ENCODE measurements at places on chromosomes 12 and 14. TPM values are rescaled to one million over a fixed set of nuclear protein-coding genes. Genes with fewer than 3 reads are reported as not detected.

The KRT4 gene
- total RNA-seq = not detected

The BEST3 gene
- total RNA-seq = not detected

The TAS2R14 gene
- not detected for total RNA-seq

The NOXRED1 gene
- total RNA-seq = 1.2 TPM

The SMOC1 gene
- total RNA-seq = 0.38 TPM

The CMA1 gene
- total RNA-seq = not detected

The SLC2A13 gene
- total RNA-seq = 9.1 TPM

The ACACB gene
- total RNA-seq = 146 TPM

The CHST11 gene
- total RNA-seq = 17.0 TPM

The TRPV4 gene
- total RNA-seq = 0.27 TPM

The GPR84 gene
- total RNA-seq = not detected

The MYH7 gene
- 0.40 TPM for total RNA-seq

- peak; percentile 62 for DNase-seq
These were observed 126.4 kb downstream of the DUSP6 start for GRCh38 chr12:89225808-89226411.

GRCh38 chr14:81068176-81068782 lies 112.9 kb downstream of the TSHR start:
- DNase-seq = no peak

DNA sequence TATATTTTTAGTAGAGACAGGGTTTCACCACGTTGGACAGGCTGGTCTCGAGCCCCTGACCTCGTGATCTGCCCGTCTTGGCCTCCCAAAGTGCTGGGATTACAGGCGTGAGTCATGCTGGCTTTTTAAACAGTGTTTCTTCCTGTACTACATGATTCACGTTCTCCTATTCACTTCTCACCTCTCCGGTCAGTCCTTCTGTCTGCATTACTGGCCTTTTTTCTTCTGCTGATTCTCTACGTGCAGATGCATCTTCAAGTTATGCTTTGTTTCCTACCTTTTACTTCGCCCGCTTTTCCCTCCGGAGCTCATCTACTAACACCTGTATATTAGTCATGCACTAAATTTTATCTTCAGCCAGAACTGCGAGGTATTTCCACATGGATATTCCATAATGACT lies 296.2 kb upstream of the FLRT2 start:
- DNase-seq = no peak

- no peak for DNase-seq
These were observed 36.1 kb downstream of the CFL2 start for GRCh38 chr14:34678306-34678705.

GRCh38 chr14:95125221-95125620 lies 32.1 kb downstream of the DICER1 start:
- DNase-seq = no peak

DNA sequence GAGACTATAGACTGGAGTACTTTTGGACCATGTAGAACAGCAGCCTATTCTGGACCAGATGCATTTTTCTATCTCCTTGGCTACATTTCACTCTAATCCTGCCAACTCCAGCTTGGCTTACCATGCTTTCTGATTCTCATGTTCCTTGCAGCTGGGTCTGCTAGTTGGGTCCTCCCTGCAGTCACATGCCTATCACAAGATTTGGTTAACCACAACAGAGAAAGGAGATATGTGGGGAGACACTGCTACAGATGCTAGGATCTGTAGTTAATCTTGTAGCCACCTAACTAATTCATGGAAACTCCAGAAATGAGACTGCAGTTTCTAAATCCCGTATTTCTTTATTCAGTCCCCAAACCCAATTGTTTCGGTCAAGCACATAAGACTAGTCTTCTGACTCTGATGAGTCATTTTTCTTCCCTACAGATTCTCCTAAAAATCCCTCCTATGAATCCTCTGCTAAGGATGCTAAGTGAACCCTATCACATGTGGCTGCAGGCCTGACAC lies 410.6 kb downstream of the DAD1 start:
- no peak for DNase-seq

- no peak for DNase-seq
These were observed 20.5 kb downstream of the OR8S1 start for GRCh38 chr12:48545833-48546469.

DNA sequence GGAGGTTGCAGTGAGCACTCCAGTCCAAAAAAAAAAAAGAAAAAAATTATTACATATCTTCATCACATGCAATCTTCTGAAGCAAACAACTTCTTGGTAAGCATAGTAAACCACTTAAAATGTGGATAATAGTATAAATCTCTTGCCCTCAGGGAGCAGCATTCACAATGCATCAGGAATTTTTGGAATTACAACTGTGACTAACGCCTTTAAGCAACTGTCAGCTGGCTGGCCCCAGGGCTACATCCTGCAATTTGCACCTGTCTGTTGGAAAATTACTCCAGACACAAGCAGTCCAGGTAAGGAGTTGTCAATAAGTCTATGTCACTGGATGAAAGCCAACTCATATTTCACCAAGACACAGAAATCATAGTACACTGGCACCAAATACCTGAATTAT lies 5.5 kb upstream of the SLC7A7 start:
- DNase-seq = no peak

GRCh38 chr12:113931517-113931916 lies 34.6 kb downstream of the RBM19 start:
- DNase-seq = no peak

DNA sequence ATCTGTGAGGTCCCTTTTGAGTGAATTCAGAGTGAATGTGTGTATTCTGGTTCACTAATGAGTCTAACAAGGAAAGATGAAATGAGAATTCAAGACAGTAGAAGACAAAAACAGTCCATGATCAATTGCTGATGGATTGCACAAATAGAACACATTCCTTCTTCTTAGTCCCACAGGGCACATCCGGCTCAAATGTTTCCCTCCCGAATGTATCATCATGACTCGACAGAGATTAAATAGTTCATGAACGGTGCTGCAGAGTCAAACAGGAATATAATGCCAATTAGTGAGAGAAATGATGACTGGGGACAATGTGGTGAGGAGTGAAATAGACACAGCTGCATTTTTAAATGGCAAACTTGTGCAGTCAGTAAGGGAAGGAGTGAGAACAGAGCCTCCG lies 11.5 kb upstream of the SFSWAP start:
- DNase-seq = no peak

DNA sequence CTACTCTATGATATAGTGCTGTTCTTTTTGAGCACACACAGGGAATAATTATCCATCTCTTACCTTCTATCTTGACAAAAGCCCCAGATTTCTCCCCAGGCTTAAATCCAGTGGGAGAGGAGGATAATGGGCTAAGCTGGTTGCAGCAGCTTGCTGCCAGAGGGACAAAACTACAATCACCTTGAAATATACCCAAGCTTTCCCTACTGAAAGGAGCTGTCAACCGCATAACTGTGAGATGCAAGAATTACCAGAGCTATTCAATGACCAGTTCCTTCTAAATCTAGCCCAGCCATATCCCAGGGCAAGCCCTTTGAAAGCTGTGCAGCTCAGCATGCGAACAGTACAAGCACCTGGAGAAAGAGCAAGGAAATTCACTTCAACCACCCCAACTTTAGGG lies 943 bp upstream of the MGAT4C start:
- DNase-seq = no peak

DNA sequence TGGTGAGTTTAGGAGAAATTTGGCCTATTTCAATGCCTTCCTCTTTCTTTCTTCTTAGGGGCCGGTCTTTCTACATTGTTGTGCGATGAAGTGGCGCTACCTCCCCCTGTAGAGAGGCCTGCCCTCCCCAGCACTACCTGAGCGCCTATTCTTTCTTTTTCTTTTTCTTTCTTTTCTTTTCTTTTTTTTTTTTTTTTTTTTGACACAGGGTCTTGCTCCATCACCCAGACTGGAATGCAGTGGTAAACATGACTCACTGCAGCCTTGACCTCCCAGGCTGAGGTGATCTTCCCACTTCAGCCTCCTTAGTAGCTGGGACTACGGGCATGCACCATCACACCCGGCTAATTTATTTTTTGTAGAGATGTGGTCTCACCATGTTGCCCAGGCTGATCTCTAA lies 136.1 kb upstream of the MAX start:
- DNase-seq = no peak

GRCh38 chr12:13581031-13581430 lies 384.5 kb downstream of the EMP1 start:
- no peak for DNase-seq

DNA sequence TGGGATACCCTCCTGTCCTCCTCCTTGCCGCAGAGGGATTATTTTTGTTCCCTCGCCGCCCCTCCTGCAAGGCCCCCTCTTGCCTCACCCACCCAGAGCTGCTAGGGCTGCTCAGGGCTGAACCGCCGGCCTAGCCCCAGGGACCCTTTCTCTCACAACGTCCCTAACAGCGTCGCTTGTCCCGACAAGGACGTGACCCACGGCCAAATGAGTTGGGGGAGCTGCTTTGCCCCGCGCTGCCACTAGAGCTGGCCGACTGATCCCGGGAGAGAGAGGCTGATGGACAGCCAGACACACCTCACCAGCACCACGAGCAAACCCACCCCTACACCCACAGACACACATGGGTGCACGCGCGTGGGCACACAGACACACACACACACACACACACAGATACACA lies 154.6 kb upstream of the ALG10B start:
- DNase-seq = no peak

DNA sequence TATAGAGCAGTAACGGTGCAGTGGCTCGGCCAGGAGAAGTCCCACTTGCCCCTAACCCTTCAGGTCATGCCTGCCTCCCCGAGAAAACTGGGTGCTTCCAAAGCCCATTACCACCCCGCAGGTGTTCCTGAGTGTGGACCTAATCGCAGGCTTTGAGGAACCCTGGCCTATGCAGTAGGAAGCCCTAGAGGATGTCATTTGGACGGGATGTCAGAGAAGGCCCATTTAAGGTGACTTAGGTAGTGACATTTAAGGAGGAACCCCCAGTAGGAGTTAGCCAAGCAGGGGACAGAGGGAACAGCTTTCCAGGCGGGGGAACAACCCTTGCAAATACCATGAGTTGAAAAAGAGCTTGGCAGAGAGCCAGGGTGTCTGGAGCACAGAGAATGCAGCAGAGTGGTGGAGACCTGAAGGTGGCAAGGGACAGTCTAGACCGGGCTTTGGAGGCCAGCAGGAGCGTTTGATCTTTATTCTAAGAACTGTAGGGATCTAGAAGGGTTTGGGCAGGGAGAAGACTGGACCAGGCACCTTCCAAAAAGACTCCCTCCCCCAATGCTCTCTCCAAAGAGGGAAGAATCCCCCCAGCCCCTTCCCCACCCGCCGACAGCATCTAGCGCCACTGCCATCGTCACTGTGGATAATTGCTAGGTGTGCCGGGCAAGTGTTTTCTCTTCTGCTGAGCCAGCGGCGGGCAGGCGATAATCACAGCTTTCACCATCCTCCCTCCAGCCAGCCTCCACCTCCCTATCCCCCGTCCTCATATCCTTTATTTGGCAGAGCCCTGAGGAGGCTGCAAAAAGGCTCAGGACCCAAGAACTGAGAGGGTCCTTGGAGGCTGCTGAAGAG lies 33.3 kb upstream of the BEGAIN start:
- no peak for DNase-seq

DNA sequence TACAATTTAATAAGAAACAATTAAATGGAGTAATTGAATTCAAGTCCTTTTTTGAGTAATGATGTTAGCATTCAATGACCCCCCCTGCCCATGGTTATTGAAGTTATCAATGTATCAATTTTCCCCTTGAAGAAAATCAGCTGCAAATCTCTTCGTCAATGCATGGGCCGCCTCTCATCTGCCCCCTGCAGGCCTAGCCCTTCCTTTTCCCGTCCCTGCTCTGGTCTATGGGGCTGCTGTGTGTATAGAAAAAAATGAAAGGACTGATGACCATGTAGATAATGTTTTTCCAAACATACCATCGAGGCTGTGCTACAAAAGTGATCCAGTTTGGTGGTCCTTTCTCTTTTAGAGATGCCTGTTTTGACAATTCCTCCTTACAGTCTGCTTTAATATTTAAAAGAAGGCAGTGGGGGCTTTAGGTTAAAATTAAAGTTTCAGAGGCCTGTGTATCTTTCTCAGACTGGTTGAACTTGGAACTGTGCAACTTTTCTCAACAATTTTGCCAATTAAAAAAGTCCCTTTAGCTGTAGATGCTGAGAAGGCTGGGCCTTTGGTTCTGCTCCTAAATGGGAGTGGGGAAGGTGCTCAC lies 98.4 kb downstream of the APAF1 start:
- no peak for DNase-seq

DNA sequence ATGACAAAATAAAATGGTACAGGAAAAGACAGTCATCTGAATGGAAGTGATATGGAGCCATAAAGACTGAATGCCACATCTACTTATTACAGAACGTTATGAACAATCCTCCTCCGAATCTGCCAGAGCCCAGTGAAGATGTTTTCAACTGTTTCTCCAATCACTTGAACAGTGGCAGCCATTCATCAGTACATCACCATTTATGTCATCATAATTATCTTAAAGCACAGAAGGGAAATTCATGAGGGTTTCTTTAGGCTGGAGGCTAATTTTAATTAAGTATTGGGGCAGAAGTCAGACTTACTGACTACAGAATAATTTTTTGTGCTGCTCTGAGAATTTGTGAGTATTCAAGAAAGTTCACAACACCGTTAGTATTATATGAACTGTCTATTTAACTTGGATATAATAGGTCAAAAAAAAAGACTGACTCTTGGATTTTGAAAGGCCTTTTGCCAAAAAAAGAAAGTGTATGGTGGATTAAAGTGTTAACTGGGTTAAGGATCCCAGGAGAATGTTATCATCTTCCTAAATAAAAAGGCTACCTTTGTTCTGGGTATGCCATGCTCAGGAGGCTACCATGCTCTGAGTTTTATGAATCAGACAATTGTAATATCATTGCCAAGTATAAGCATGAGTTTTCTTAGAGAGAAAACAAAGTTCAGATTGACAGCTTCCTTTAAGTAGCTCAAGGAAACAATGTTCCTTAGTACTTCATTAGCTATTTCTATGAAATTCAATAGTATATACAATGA lies 40.1 kb downstream of the PDZRN4 start:
- DNase-seq = no peak

DNA sequence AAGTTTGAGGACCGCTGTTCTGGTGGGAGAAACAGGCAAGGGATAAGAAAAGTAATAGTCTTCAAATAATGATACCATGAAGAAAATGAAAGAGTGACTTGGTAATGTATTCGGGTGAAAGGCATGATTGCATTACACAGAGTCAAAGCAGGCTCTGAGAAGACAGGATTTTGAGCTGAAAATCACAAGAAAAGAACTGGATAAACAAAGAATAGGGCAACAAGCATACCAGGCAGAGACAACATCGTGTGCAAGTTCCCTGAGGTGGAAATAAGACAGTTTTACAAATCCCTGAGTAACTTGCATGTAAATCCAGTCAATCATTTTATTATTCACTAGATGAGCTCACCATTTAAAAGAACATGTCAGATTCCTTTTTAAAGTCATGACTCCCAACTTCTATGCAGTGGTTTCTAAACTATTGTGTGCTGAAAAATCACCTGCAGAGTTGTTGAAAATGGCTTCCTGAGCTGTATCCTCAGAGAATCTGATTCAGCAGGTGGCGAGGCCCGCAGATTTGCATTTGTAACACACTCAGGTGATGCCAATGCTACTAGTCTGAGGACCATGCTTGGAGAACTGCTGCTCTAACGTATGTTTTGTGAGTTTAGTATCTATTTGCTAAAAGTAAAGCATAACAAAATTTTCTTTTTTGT lies 133.0 kb upstream of the ABCD2 start:
- no peak for DNase-seq

All from Peyer's patch (tissue), 4 donors.